ENCODE measurements at places on chromosomes 2 and 18.

DNA sequence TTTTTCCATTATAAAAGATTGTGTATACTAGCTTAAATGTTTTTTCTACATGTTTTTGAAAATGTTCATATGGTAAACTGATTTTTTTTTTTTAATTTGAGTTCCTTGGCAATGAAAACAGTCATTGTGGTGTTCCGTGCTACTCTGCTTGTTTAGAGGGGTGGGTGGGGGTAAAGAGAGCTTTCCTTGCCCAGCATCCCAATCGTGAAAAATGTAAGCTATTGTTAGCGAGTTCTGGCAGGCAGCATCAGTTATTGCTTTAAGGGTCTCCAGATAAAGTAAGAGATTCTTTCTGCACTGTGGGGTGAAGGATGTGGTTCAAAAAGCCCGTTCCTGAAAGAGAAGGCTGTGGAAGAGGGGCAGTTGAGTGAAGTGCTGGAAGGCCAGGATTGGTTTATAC is 118.4 kb downstream of the TANC1 start:
- DNase-seq, result no peak

- DNase-seq, result peak; percentile 53
Observed at GRCh38 chr2:60554646-60555065, 1.2 kb upstream of the BCL11A start.

GRCh38 chr2:28161466-28161865 is 231.2 kb upstream of the FOSL2 start:
- peak; percentile 73 for DNase-seq

DNA sequence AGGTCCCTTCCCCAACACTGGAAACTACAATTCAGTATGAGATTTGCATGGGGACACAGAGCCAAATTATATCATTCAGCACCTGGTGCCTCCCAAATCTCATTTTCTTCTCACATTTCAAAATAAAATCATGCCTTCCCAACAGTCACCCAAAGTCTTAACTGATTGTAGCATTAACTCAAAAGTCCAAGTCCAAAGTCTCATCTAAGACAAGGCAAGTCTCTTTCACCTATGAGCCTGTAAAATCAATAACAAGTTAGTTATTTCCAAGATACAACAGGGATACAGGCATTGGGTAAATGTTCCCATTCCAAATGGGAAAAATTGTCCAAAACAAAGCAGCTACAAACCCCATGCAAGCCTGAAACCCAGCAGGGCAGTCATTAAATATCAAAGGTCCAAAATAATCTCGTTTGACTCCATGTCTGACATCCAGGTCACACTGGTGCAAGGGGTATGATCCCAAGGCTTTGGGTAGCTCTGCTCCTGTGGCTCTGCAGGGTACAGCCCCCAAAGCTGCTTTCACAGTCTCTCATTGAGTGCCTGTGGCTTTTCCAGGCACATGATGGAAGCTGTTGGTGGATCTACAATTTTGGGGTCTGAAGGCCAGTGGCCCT is 1370.1 kb upstream of the DDX18 start:
- no peak for DNase-seq

DNA sequence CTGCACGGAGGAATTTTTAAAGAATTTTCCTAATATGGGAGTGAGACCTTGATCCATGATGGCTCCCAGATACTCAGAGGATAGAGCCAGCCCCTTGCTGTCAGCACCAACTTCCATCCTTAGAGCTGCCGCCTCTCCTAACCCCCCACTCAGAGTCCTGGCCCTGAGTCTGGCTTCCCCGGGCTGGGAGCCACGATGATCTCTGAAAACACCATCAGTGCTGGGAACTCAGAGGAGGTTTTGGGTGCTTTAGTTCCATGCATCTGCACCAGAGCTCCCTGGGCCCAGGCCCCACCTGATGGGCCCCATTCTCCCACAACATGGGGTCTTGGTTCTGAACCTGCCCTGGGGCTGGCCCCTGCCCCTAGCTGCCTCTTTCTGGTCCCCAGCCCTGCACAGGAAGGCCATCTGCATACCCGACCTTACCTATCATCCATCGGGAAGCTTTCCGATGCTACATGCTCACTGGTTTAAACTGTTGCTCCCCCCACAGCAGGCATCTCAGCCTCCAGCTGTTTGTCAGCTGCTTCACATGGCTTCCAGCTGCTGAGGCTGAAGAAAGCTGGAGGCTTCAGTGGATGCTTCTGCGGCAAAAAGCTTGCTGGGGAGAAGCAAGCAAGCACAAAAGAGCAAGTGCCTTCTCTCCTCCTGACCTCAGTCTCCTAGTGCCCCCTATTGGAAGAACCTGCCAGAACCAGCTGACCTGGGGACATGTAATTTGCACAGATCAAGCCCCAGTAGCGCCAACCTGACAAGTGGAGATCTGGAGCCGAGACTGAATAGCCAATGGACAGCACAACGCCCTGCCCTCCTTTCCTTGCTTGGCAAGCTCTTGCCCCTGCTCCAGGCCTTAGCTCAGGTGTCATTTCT is 24.2 kb upstream of the RHOB start:
- DNase-seq, result peak; percentile 56

DNA sequence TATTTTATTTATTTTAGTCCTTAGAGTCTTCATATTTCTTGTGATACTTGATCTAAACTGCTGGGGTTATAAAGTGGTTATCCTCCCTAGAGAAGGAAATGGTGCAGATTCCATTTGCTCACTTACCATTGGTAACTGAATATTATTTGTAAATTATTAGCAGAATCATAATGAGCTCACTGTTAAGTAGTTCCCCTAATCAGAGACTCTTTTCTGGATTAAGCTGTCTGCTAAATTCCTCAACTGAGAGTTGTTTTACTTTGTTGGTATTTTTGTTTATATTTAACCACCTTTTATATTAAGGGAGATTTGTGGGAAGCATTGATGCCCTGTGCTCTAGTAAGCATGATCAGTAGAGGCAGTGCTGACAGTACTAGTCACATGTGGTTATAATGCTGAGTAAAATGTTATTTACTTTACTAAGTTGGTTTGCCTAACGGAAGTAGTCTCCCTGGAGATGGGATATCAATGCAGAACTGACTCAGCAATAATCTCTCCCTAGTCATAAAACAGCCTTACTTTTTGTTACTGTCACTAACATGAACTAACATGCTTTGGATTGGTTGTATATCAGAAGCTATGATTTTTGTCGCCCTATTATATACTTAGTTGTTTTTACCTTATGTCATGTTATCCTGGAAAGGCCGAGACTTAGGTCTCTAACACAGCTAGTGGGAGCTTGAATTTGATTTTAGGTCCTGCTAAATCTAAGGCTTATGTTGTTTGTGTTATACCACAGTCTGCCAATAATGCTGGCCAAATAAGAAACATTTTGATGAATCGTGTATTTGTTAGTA is 166.7 kb downstream of the MCFD2 start:
- DNase-seq, result peak; percentile 83

DNA sequence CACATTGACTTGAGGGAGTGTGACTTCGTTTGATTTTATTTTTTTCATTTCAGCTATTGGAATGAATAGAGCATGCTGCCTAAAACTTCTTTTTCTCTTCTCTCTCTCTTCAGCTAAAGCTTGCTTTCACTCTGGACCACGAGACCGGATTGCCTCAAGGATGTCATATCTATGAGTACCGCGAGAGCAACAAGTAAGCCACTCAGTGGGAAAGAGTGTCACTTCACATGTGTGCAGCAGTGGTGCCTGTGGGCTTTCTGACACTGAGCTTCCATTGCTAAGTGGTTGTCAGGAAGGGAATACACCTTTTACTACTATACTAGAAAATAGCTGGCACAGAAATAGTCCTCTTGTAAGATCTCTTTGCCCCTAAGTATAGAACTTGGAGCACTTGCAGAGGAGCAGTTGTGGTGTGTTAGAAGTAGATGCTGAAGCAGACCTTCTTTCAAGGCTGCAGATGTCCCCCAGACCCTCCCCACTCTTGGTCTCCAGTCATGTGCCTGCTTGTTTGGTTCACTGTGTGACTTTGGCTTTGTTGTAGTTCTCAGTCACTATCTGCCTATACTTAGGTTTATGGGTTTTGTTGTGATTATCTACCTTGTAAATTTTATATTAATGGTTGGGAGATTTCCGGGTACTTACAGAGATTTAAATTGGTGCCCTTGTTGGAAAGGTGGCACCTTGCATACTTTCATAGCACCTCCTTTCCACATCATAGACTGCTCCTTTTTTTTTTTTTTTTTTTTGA is 78.5 kb upstream of the ALPP start:
- DNase-seq, result no peak

GRCh38 chr18:42675810-42676209 is 439.7 kb downstream of the RIT2 start:
- DNase-seq, result no peak

- no peak for DNase-seq
Observed at GRCh38 chr18:55227771-55228170, 268.5 kb upstream of the CCDC68 start.

DNA sequence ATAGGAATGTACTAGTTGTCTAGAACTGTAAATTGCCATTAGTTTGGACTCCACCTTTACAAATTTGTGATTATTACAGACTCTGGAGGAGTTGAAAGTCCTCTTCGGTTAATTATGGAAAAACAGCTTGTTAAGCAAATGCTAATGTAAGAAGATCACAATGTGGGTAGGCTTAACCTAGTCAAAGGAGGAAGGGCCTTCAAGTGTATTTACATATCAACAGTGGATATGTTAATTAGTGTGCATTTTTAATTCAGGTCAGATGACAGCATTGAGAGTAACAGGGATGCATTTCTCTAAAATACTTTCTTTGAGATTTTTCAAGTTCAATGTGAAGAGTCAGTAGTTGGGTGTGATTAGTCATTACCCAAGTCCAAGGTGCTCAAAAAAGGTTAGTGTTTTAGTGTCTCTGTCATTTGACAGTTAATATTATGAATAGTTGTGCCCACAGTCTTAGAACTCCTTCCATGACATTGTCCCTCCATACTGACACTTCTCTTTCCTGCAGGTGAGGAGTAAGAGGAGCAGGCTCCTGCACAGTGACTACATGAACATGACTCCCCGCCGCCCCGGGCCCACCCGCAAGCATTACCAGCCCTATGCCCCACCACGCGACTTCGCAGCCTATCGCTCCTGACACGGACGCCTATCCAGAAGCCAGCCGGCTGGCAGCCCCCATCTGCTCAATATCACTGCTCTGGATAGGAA is 28.0 kb downstream of the CD28 start:
- no peak for DNase-seq

DNA sequence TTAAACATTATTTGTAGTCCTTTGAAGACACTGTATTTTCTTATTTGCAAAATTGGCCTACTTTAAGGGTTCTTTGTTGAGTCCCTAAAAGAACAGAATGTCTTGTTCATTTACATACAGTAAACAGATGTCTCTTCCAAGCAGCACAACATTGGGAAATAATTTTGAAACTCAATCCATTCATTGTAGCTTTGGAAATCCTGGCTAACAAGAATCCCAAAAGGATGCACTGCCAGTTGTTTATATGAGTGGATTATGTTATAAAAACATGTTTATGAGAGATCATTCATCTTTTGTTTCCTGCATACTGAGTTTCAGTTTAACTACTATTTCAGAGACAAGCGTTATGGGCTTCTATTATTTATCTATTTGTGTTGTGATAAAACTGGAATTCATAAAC is 499.3 kb downstream of the PID1 start:
- no peak for DNase-seq

GRCh38 chr2:4653991-4654390 is 950.6 kb downstream of the DCDC2C start:
- DNase-seq, result no peak

- peak; percentile 73 for DNase-seq
Observed at GRCh38 chr2:226798422-226799210, 1.0 kb downstream of the IRS1 start.
